Hepatocyte (in vitro differentiated cells): ENCODE measurements at places on chromosomes 13 and 19.

GRCh38 chr13:33052506-33053280 lies 36.5 kb downstream of the KL start:
- no peak for DNase-seq

DNA sequence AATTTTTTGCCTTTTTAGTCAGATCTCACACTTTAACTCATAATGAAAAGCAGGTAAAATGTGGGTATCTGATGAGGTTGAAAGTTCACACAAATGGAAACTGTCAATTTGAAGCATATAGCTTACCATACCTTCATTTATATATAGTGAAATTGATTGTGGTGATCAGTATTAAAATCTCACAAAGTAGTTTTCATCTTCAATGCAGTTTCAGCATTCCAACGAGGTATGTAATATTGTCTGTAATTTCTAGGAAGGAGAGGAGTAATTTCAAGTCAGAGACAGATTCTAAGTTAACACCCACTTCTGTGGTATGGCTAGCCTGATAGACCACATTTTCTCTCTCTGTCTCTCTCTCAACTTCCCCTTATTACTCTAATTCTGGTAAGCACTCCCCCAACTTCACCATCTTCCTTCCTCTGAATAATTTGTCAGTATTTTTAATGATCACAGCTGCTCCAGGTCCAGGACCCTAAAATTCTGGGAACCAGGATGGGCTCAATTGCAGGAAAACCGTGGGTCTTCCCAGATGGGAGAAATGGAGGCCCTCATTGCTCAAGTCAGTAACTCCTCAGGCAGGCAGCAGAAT lies 455.7 kb downstream of the FGF9 start:
- DNase-seq: no peak

GRCh38 chr13:82216165-82216564 lies 1666.1 kb downstream of the SLITRK1 start:
- no peak for DNase-seq

GRCh38 chr13:75263741-75264407 lies 218.1 kb downstream of the TBC1D4 start:
- no peak for DNase-seq

GRCh38 chr19:3455960-3456601 lies 24.2 kb downstream of the SMIM24 start:
- no peak for DNase-seq

- DNase-seq: peak; percentile 32
These were observed 12.0 kb downstream of the LPAR6 start for GRCh38 chr13:48400850-48401291.

- DNase-seq: peak; percentile 18
These were observed 30.7 kb downstream of the ERICH6B start for GRCh38 chr13:45584816-45585215.

GRCh38 chr19:42201489-42202289 lies 15.8 kb downstream of the DEDD2 start:
- no peak for DNase-seq

- DNase-seq: peak; percentile 49
These were observed 14.7 kb downstream of the CILP2 start for GRCh38 chr19:19552798-19553197.

- DNase-seq: no peak
These were observed 24.4 kb upstream of the ZNF561 start for GRCh38 chr19:9645472-9645871.

DNA sequence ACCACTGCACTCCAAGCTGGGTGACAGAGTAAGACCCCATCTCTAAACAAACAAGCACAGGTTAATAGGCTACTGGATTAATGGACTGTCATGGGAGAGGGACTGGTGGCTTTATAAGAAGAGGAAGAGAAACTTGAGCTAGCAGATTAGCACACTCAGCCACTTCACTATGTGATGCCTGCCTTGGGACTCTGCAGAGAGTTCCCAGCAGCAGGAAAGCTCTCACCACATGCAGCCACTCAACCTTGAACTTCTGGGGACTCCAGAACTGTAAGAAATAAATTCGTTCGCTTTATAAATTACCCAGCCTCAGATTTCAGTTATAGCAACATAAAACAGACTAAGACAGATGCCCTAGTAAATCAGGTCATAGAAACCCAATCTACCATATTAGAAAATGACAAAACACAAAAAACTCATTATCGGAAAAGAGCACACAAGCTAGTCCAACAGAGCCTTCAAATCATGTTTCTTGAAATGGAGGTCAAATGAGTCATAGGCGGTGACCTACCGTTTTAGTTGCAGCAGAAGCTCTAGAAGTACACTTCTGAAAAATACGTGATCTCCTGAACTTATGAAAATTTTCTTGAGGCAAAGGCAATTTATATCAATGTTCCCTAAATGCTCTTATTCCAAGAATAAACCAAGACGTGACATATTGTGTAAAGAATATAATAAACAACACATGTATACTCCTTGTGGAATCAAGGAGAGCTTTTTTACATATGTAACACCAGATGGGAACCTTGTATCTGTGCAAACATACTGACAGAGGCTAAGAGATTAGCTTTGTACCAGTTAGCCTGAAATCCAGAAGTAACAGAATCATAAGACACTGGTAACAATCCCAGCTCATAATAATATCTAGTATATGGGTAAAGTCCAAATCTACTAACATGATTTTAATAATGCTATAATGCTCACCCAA lies 340.9 kb upstream of the SGCG start:
- no peak for DNase-seq

DNA sequence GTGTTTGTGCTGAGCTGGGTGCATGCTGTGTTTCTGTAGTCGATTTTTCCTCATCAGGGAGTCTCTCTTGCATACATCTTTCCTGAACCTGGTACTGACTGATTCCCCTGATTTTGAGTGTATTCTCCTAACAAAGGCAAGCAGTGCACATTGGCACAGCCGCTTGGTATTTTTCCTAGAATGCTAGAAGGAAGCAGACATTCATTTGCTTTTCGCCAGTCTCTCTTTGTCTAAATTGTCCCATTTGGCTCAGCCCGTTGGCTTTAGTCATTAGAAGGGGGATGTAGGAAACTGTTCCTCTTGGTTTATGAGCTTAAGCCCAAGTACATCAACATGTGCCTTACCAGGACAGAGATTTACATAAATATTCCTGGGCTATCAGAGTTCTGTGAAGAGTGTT lies 266.1 kb upstream of the TMTC4 start:
- DNase-seq: no peak

DNA sequence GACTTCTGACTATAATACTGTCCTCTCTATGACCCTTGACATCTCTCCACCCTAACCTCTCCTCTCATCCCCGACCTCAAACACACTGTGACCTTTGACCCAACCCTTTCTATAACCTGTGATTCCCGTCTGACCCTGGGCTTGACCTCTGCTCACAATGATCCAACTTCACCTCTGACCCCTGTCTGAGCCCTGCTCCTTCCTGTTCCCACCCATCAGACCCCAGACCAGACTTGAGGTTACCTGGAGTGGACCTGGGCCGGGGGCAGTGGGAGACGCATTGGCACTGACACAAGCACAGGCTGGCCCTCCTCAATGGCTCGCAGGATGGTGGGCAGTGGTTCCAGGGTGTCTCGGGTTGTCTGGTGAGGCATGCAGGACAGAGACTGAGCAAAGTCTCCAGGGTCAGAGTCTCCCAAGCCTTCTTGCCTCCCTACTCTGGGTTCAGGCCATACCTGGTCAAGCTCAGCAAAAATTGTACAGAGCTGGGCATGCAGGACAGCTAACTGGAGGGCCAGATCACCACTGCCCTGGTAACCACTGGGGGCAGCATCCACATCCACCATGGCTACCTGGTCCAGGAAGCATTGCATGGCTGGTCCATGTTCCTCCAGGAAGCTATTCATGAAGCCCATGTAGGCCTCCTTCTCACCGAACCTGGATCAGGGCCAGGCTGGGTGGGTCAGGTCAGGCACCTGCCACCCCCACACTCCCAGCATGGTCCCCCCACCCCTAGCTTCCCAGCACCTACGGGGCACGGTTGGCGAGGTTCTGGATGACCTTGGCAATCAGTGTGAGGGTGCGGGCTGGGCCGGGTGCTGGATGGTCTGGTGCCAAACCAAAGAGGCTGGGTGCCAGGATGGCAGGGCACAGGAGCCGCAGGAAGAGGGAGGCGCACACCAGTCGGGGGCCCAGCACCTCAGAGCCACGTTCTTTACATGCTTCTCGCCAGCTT lies 4.4 kb upstream of the WIZ start:
- no peak for DNase-seq

DNA sequence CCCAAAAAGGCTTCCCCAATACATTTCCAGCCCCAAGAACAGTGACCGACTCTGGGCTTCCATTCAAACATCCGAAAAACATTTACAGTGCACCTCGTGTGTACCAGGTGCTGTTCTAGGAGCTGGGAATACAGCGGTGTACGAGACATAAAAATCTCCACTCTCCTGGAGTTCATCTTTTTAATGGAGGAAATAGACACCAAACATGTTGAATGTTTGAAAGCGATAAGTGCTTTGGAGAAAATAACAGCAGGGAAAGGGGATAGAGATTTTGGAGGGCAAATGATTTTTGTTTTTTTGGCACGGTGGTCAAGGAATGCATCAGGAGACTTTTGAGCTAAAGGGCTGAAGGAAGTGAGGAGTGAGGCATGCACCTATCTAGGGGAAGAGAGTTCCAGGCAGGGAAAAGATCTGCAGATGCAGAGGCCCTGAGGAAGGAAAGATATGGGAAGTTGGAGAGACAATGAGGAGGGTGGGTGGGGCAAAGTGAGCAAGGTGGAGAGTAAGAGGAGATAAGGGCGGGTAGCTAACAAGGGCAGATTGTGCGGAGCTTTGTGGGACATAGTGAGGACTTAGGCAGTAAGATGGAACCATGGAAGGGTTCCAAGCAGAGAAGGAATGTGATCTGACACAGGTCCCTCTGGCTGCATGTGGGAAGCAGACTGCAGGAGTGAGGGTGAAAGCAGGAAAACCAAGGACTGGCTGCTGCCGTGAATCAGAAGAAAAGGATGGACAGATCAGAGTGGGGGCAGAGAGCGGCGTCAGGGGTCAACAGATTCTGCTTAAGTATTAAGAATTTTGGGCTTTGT lies 703 bp upstream of the FBL start:
- DNase-seq: peak; percentile 35

DNA sequence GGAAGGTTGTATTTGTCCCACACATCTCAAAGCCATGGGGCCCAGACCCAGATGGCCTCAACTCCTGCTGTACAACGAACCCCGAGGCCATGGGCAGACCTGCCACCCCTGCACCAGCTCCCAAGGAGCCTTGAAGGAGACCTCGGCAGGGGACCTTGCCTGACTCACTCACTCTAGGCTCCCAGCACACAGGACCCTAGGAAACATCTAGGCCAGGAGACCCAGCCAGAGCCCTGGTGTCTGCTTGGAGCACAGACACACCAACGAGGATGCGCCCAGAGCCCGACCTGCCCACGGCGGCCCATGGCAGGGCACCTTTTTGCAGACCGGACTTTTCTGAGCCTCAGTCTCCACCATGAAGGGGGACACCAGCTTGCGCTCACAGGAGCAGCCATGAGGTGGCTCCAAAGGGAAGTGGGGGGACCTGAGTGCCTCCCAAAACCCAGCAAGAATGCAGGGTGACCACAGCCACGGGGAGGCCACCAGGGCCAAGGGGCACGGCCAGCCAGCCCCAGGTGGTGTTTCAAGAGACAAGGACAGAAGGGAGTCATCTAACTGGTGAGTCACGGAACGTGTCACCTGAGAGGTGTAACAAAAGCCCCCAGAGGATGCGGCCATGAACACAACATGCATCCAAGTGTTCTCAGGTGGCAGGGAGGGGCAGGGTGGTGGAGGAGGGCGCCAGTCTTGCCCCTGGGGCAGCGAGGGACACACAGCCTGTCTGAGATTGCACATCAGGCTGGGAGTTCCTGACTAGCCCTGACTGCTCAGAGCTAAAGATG lies 4.9 kb upstream of the CERS1 start:
- no peak for DNase-seq

GRCh38 chr19:827314-827709 lies 325 bp upstream of the AZU1 start:
- DNase-seq: no peak

GRCh38 chr13:43157796-43158195 lies 134.4 kb downstream of the DNAJC15 start:
- DNase-seq: no peak

DNA sequence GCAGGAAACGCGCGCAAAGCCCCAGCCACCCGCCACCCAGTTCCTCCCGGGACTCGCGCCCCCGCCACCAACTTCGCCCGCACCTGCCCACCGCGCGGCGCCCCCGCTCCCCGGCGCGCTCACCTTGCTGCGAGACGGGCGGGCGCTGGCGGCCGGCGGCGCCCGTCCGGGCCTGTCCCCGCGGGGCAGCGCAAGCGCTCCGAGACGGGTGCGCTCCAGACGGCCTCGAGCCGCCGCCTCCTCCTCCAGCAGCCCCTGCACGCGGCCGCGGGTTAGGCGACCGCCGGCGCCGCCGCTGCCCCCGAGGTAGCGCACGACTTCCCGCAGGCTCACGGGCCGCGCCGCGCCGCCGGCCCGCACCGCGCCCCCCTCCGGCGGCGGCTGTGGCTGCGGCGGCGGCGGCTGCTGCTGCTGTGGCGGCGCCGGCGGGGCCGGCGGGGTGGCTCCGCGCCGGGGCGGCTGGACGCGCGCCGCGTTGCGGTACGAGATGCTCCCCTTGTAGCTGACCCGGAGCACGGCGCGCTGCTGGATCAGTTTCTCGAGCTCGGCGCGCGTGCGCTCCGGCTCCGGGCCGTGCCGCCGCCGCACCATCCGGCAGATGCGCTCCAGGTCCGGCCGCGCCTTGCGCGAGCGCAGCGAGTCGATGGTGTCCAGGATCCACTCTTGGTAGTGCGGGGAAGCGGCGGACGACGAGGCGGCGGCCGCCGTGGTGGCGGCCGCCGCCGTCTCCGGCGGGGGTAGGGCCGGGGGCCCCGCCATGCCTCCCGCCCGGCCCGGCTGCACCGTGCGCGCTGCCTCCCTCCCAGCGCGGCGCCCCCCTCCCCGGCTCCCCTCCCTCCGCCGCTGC lies 666 bp downstream of the SAMD1 start:
- peak; percentile 79 for DNase-seq
